Activated CD4-positive, CD25-positive, alpha-beta regulatory T cell (primary cell): ENCODE measurements at places on chromosomes 1 and 21.

- DNase-seq: no peak
Measured at GRCh38 chr21:40658311-40658710, 188.6 kb downstream of the DSCAM start.

DNA sequence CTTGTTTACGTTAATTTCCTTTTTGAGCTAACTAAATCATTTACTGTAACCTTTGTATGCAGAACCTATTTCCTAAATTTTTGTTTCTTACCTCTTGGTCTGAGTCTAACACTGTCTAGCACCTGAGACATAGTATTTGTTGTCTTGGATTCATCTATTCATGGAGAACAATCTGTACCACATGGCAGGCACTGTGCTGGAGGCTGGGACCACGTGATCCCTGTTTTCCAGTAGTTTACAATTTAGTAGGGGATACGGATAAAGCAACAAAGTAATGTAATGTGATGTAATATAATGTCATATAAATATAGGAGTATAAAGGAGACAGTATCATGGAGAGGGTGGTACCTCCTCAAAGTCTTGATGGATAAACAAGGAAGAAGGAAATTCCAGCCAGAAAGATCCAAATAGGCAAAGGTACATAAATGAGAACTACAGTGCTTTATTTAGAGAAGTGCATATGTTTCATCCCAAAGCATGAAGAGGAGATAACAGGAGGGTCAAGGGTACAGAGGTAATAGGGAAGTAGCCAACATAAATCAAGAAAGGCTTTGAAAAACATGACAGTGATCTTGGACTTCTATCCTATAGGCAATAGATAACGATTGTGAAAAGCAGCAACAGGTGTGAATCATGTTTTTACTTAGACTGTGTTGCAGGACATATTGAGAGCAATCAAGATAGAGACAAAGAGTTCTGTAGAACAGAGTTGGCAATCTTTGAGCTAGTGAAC is 25.9 kb upstream of the CLCA4 start:
- DNase-seq: no peak

DNA sequence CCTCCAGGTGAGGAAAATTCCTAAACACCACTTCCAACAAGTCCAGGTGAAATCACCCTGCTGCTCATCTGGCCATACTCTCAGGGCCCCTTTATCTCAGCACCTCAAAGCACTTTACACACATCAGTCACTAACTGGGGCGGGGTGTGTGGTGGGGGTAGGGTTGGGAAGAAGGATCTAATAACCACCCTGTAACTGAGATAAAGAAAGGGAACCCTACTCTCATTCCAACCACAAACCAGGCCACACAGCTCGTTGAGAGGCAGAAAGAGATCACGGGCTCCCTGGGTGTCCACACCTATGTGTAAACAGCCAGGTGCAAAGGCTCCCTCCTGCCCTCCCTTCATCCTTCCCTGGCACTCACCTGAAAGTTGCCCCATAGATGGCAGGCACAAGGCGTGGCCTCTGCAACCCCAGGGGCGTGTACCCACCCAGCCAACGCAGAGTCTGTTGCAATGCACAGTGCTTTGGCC is 20.4 kb downstream of the GPR161 start:
- no peak for DNase-seq

GRCh38 chr1:205227584-205228013 is at the start of gene TMCC2:
Gene TMCC2 (plus strand): TSS chr1:205227946. CDS start chr1:205228565, 619 bp downstream.
- peak; percentile 20 for DNase-seq

GRCh38 chr1:215625949-215626348 is 58.8 kb downstream of the KCTD3 start:
- DNase-seq: no peak

DNA sequence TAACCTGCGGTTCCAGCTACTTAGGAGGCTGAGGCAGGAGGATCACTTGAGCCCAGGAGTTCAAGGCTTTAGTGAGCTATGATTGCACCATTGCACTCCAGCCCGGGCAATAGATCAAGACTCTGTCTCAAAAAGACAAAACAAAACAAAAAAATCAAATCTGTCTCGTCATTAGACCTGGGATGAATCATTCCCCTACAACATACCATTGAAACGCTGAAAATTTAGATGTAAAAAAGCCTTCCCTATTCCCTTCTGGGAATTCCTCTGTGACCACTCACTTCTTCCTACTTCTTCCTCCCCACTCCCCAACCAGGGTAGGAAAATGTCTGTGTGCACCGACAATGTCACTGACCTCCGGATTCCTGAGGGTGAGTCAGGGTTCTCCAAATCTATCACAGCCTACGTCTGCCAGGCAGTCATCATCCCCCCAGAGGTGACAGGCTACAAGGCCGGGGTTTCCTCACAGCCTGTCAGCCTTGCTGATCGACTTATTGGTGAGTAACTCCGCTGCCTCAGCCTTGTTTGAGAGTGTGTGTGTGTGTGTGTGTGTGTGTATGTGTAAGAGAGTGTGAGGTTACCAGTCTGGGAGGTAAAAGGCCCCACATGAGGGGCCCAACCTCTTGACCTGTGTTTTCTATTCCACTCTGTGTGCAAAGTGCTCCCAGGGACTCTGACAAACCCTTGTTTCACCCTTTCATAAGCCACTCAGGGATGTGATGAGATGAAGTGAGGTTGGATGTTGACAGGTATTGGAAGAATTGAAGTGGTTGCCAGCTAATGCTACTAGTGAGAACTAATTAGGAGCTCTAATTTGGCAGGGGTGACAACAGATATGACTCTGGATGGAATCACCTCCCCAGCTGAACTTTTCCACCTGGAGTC is 16.3 kb upstream of the SARS1 start:
- DNase-seq: no peak

GRCh38 chr1:58907398-58907797 is 123.6 kb upstream of the JUN start:
- DNase-seq: no peak

DNA sequence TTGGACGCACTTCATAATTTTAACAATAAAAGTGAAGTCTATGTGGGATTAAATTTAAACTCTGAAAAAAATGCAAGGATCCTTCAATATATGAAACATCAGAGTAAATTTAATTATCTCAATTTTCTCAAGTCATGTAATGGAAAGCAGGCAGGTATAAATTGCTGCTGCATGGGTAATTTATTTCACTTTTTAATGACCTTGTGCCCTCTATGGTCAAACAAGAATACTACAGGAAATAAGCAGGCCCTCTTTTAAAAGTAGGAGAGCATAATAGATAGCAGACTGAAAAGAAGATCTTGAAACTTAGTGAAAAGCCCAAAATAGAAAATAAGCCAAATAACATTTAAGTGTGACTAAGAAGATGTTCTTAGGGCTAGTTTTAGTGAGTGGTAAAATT is 22.9 kb downstream of the BCAS2 start:
- no peak for DNase-seq

DNA sequence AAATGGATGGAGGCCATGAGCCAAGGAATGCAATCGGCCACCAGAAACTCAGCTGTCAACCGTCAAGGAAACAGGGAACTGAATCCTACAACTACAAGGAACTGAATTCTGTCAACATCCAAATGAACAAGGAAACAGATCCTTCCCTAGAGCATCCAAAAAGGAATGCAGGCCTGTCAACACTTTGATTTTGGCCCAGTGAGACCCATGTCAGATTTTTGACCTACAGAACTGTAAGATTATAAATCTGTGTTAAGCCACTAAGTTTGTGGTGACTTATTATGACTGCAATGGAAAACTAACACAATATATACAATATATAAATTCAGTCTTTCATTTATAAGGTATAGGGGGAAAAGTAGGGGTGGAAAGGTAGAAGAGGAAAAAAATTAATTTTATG is 55.3 kb downstream of the SHCBP1L start:
- no peak for DNase-seq

GRCh38 chr1:48532976-48533375 is 61.0 kb upstream of the SPATA6 start:
- no peak for DNase-seq

GRCh38 chr1:208369045-208369444 is 124.9 kb upstream of the PLXNA2 start:
- no peak for DNase-seq

- no peak for DNase-seq
Measured at GRCh38 chr1:169648709-169649108, 18.8 kb upstream of the SELP start.

GRCh38 chr1:93079685-93080141 is 630 bp downstream of the MTF2 start:
- DNase-seq: no peak

- no peak for DNase-seq
Measured at GRCh38 chr1:69814926-69815325, 247.2 kb downstream of the LRRC7 start.

DNA sequence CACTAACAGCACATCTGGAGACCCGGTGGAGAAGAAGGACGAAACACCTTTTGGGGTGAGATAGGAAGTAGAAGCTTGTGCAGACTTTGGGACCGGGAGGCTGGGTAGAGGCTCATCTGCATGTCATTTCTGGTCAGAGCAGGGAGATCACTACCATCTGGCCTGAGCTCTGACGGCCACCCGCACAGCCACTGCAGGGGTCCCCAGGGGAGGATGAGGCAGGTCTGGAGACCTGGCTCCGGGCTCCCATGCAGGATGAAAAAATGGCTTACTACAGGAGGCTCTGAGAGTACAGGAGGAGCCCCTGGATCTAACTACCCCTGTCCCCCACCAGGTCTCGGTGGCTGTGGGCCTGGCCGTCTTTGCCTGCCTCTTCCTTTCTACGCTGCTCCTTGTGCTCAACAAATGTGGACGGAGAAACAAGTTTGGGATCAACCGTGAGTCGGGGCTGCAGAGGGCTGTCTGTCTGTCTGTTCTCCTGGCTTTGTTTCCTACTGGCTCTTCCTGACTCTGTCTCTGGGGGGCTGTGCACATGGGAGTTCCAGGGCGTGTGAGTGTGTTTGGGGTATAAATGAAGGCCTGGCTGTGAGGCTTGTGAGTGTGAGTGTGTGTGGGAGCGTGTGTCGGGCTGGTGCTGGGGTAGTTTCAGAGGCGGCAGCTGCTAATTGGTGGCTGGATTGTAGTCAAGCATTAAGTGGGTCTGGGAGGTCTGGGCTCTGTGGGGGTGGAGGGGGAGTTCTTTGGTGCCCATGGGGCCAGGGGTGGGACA is 14.1 kb downstream of the NTRK1 start:
- no peak for DNase-seq

DNA sequence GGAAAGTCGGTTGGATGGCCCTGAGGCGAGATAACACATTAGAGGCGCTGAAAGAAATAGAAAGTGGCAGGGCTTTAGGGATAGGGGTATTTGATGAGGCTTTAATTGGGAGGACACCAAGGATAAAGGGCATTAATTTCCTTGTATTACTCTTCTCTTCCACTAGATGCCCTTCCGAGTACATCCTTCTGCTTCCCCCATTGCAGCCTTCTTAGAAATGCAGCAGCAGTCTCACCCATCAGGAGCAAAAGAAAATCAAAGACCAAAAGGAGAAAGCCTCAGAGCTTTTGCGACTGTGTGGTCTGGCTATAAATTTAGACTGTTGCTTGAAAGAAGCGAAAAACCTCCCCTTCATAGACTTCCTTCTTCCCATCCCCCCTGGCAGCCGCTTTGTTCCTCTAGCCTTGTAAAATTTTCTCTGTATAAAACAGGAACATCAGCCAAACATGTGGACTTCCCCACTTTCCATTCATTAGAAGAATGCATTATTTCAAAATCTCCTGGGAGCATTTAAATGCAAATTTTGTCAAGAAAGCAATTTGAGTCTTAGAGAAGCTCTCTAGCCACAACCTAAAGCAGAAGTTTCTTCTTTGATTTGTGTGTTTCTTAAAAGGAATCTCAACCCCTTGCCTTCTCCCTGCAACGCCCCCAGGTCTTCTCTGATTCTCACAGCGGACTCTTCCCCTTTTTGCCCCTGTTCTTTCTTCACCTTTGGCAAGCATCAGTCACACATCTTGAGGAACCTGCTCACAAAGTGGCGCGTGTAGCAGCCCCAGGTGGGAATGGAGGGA is 76.6 kb downstream of the NDUFS5 start:
- no peak for DNase-seq

- no peak for DNase-seq
Measured at GRCh38 chr1:197302775-197303174, 34.7 kb downstream of the CRB1 start.

DNA sequence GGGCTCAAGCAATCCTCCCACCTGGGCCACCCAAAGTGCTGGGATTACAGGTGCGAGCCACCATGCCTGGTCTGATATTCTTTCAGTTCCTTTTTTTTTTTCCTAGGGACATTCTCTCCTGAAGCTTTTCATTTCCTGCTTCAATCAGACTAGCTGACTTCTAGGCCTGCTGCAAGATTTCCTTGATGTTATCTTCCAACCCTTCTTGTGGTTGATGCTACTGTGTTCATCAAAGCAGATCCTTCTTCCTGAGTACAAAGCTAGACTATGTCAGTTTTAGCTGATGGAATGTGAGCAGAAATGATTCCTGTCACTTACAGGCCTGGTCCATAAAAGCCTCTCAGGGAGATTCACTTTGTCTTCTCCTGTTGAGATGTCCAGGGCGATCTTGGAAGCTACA is 146.4 kb downstream of the CDC7 start:
- no peak for DNase-seq

DNA sequence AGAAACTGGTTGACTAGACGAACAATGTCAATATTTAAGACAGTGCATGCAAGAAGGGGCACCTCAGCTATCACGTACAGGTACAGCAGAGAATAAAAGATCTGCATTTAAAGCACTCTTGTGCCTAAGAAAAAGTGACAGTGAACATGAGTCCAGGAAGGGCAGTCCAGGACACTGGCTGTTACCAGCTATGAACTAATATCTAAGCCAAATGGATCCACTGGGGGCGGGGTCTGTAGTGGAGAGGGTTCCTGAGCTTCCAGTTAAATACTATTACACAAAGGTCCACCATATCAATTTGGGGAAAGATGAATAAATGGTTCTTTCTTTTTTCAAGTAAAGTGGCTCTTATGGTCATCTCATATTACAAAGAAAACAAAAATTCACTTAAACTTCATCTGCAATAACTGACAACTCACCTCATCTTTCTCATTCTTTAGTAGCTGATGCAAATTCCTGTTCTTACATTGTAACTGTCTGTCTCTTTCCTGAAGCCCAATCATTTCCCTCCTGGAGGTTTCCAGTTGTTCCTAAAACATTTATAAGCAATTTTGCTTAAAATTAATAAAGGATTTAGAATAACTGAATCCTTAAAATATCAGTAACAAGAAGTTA is 24.5 kb downstream of the SSX2IP start:
- DNase-seq: no peak

GRCh38 chr21:28419811-28420210 is 572.9 kb downstream of the LTN1 start:
- DNase-seq: no peak

GRCh38 chr21:14707511-14708020 is 161.5 kb upstream of the SAMSN1 start:
- DNase-seq: no peak

GRCh38 chr1:232517204-232517603 is 112.7 kb downstream of the SIPA1L2 start:
- no peak for DNase-seq

DNA sequence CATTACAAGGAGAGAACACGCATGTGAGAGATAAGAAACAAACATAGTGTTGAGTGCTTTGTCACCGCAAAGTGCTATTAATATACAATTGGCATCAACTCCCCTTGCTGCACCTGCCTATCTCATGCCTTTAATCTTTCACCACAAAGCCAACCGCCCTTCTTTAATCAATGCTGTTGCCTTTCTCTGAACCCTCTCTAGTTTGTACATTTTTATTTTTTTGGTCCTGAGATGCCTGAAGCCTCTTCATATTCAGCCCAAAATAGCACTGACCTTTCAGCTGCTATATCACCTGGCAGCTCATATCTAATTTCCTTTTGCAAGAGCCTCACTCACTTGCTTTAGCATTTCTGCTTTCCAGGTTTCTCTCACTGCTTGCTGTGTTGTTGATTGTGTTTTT is 504.7 kb downstream of the NUF2 start:
- DNase-seq: no peak

GRCh38 chr1:33607444-33608005 is 135.1 kb downstream of the ZSCAN20 start:
- no peak for DNase-seq
